ENCODE measurements at places on chromosomes 5 and 9. TPM values are rescaled to one million over a fixed set of nuclear protein-coding genes. Genes with fewer than 3 reads are reported as not detected.

FBXL7 gene
- total RNA-seq = 3.7 TPM

SLC6A19 gene
- total RNA-seq = under 0.01 TPM

CDO1 gene
- 24.0 TPM for total RNA-seq

TMEM215 gene
- total RNA-seq = 0.52 TPM

SOHLH1 gene
- total RNA-seq = under 0.01 TPM

CPEB4 gene
- 32.4 TPM for total RNA-seq

MYMK gene
- total RNA-seq = 8.9 TPM

BTNL8 gene
- not detected for total RNA-seq

LOX gene
- 50.1 TPM for total RNA-seq

GPR150 gene
- under 0.01 TPM for total RNA-seq

KLHL9 gene
- total RNA-seq = 24.5 TPM

OR1J2 gene
- not detected for total RNA-seq

NOXA1 gene
- 0.52 TPM for total RNA-seq

LHX2 gene
- under 0.01 TPM for total RNA-seq

PRUNE2 gene
- total RNA-seq = 7.8 TPM

NMUR2 gene
- total RNA-seq = not detected

RGS3 gene
- 48.0 TPM for total RNA-seq

OLFM1 gene
- total RNA-seq = 2.6 TPM

TSLP gene
- total RNA-seq = under 0.01 TPM

ZNF883 gene
- total RNA-seq = 3.1 TPM
